ENCODE measurements at places on chromosomes 4 and X. TPM values are rescaled to one million over a fixed set of nuclear protein-coding genes. Genes with fewer than 3 reads are reported as not detected.

- no peak for DNase-seq
Measured at GRCh38 chr4:52983563-52984303, 121.6 kb downstream of the RASL11B start.

DNA sequence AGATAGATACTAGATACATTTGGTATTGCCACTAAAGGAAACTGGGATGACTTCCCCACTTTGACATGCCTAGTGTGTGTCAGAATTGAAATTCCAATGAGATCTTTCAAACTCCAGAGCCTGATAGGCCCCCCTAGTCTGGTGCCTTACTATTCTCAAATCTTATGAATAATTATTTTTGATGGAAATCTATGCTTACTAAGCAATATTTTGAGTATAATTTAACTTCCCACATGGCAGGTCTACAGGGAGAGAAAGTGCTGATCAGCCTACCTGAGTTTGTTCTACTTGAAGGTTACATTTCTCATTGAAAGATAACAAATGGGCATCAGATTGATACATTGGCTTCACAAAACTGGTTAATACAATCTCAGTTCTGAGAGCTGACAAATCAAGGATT, 415.7 kb upstream of the BOD1L1 start:
- DNase-seq, result no peak

GRCh38 chrX:19747652-19748610, 139.5 kb downstream of the SH3KBP1 start:
- no peak for DNase-seq

DNA sequence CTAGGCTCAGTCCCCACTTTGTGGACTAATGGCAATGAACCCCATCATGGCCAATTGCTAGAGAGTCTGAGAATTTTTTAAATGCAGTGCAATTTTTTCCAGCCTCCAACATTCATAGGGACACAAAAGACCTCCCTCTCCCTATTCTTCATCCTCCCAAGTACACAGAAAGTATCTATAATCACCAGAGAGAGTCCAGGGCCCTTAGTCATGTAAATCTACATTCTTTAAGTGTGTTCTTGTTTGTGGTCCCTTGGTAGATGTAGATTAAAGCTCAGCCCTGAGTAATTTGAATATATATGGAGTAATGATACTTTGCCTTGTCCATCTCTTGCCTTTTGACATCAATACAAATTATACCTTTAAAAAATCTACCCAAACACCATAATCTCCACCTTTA, 51.3 kb upstream of the ATXN3L start:
- no peak for DNase-seq

DNA sequence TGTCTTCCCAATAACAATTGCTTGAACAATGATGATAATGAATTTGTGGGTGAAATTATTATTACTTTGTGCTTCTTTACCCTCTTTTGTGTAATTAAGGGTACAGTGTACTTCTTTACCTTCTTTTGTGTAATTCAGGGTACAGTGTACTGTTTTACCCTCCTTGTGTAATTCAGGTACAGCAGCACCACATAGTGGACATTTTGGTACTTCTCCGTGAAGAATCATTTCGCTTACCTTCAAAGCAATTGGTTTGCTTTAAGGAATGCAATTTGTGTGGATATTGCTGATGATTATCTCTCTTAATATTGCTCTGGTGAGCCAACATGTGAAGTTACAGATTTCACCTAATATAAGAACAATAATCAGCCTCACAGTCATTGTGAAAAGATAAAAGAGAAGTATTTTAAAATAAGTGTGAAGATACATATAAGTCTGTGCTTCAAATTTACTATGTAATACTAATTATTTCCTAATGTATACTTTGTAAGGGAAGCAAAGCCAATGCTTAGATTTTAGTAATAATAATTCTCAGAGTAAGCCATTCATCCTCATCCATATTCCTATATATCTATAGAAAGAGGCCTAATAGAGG, 27.2 kb upstream of the SEC24B start:
- DNase-seq, result no peak

GRCh38 chrX:97117572-97117971, 233.9 kb downstream of the RPA4 start:
- no peak for DNase-seq

DNA sequence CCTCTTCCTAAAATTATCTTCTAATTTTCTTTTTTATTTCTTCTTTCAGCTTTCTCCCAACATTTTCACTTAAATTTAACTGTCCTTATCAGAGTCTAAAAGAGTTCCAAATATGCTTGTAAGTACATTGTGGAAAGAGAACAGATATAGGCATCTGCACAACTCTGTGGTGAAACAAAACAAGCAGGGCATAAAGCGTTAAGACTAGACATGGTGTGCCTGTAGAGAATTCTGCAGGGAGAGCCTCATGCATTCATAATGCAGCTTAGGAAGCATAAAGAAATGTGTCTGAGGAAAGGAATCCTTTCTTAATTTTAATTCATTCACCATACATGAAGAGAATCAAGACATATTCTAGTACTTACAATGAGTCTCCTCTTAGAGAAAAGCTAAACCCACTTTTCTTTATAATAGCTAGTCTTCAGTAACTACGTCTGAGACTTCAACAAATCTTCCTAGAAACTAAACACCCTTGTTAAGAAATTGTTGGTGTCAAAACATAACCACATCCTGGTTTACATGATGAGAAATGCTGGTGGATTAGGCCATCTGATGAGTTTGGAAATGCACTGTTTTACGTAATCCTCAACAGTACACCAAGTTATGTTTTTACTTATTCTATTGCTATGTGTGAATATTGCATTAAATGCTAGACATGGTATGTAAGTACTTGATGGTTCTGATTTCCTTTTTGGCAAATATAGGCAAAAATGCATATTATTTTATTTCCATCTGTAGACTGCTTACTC, 307.8 kb upstream of the GIMD1 start:
- DNase-seq, result no peak

- no peak for DNase-seq
Measured at GRCh38 chrX:18927558-18927957, 56.4 kb downstream of the PHKA2 start.

CXCL1 gene
- 30.0 TPM for total RNA-seq

DNA sequence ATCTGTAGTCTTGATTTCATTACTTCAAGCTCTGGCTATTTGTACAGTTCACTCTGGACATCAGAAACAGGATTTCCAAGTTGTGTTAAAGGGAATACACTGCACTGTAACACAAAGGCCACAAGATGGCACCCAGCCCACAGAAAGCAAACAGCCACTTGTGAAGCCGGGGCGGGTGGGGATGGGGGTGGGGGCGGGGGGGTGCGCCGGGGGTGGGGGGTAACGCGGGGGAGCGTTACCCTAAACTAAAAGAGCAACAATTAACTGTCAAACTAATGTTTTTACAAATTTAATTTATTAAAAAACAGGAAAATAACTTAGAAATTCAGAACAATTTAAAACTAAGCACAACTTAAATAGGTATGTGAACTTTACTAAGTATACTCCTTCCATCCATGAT, 27.3 kb downstream of the PRDX4 start:
- DNase-seq, result peak; percentile 44

GRCh38 chrX:121823406-121823805, 776.0 kb downstream of the GLUD2 start:
- no peak for DNase-seq

DNA sequence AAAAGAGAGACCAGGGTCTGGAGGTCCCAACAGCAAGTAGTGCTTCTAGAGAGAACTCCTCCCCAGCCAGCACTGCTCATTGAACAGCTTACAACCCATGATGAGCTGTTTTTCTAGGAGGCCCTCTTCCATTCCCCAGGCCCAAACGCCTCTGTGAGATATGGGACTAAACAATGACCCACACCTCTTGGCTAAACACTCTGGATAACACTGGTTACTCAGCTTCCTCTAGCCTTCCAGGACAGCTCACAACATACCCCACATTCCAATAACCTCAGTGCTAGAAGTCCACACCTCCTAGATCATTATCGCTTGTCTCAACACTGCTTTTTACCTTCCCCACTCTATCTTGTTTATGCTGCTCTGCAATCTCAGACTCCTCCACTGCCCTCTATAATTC, 35.4 kb upstream of the PGRMC2 start:
- DNase-seq, result no peak

GRCh38 chrX:134747006-134747405, 88.7 kb upstream of the PLAC1 start:
- no peak for DNase-seq

DNA sequence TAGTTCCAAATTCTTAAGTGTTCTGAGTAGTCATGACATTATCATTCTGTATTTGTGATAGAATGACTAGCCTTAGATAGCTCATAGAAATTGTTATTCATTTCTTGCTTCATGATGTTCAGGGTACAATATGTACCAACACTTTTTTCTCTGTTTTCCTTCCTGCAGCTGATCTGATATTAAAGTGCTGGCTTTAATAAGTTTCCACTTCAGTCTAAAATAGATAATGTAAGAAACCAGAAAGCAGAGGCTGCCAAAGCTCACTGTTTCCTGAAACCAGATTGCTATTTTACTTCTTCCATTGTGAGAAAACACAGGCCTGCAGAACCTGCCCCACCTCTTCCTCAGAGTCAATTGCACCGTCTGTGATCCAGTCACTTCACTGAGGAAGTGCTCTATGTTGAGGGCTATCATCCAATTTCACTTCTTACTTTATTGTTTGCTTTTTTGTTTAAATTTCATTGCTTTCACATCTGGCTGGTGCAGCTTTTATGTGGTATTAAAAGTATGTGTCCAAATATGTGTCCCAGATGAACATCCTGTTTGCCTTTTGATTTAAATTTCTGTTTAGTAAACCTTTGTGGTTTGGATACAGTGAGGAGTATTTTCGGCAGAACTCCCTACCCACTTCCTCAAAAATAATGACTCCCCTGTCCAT, 652.1 kb downstream of the ANKRD50 start:
- DNase-seq, result no peak

GRCh38 chrX:132044953-132045352, 21.9 kb downstream of the STK26 start:
- DNase-seq, result no peak

GRCh38 chr4:143133977-143134376, 50.7 kb upstream of the USP38 start:
- no peak for DNase-seq

DNA sequence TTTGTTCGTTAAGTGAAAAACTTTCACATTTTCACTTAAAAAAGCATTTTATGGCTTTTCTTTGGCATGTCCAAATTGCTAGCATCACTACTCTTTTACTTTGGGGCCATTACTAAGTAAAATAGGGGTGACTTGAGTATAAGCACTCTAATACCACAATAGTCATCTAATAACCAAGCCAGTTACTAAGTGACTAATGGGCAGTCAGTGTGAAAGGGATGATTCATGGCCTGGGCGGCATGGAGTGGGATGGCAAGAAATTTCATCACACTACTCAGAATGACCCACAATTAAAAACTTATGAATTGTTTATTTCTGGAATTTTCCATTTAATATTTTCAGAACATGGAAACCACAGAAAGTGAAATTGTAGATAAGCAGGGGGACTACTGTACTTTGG, 60.9 kb downstream of the BMP15 start:
- no peak for DNase-seq

SULT1B1 gene
- 0.09 TPM for total RNA-seq
